ENCODE measurements at places on chromosomes 1 and 21.

GRCh38 chr21:38491536-38491935, 6.7 kb downstream of the ERG start:
- no peak for DNase-seq

DNA sequence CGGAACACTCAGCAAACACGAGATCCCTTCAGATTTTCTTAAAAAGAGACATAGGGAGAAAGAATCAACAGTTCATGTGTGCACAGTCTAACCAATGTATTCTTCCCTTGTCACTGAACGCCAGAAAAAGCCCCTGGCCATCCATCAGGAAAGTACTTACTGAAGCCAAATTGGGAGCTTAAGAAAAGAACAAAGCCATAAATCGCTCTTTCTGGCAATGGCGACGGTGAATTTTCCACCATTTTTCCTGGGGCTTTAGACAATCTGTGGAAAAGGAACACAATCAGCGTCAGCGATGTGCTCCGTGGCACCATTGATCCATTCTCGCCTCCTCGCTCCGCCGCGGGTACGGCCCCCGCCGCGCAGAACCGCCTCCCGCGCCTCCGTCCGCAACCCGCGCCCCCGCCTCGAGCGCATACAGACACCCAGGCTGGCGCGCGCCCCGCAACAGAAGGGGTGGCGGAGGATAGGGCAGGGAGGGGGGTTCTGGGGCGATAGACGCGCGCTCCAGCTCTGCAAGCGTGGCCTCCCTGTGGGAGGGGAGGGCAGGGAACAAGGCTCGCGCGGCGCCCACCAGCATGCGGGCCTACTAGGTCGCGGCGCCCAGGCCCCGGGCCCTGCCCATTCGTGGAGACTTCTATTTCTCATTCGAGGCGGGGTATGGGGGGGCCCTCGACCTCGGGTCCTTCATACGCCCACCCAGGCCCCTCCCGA, 440 bp downstream of the PIGP start:
- no peak for DNase-seq

GRCh38 chr1:16386454-16387113, 19.5 kb downstream of the SZRD1 start:
- peak; percentile 53 for DNase-seq

DNA sequence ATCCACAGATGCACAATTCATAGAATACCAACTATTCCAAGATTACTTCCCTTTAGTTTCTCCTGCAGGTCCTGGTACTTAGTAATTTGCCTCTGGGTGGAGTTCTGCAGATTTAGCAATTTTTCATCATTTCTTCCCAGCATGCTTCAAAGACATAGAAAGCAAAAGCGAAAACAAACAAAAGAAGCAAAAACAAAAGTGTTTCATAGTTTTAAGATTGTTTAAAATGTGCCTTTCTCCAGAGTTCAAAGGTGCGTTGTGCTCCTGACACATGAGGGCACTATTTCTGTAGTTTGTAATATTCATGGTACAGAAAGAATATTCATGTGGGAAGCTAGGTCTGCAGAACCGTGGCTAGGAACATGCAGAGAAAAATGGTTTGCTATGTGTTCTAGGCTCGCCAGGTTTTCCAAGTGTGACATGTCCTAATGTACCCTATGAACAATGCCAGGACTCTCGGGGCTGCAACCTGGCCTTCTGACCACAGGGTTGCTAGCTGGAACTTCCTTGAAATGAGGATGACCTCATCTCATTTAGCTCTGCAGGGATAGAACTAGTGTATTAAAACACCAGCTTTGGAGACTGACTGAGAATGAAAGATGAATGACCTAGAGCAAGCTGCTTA, 30.0 kb upstream of the RCSD1 start:
- peak; percentile 31 for DNase-seq

GRCh38 chr1:7688659-7689058, 82.4 kb upstream of the VAMP3 start:
- no peak for DNase-seq

- DNase-seq, result no peak
Observed at GRCh38 chr1:45787905-45788304, 15.5 kb upstream of the MAST2 start.

DNA sequence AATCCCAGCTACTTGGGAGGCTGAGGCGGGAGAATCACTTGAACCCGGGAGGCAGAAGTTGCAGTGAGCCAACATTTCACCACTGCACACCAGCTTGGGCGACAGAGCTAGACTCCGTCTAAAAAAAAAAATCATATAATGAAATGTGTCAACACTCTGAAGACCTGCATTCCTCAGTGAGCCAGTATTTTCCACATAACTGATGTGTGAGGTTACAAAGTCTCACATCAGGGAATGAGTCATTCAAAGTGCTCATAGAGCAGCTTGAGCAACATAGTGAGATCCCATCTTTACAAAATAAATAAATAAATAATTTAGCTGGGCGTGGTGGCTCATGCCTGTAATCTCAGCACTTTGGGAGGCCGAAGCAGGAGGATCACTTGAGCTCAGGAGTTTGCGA, 65.5 kb downstream of the CASZ1 start:
- peak; percentile 86 for DNase-seq

- no peak for DNase-seq
Observed at GRCh38 chr21:15135867-15136629, 71.2 kb upstream of the NRIP1 start.

All from fibroblast of skin of right quadriceps (primary cell).